ENCODE measurements at places on chromosomes 2 and 18.

DNA sequence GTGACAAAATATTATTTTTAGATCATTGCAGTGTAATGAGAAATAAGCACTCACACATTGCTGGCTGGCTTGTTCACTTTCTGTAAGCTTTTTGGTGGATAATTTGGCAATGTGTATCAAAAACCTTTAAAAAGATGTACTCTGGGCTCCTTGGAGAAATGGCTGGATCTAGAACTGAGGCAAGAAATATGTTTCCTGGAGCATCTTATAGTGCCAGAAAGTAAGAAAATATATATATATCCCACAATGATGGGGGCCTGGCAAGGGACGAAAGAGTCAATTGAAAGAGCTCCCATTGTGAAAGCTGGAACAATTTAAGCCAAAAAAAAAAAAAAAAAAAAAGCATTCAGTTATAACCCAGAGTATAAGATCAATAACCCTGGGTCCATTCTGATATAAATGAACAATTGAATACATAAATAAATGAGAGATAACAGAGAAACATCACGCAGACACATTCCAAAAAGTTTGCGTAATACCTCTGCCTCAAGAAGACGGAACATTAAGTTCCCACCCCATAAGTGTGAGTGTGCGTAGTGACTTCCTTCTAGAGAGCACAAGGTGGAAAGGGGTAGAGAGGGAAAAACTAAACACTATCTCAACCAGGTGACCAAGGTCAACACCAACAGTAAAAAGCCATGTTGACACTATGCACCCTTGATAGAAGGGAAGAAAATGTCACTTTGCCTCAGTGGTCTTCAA lies 77.5 kb downstream of the BIN1 start:
- no peak for DNase-seq

GRCh38 chr2:66775730-66776422 lies 341.0 kb downstream of the MEIS1 start:
- DNase-seq: no peak

GRCh38 chr2:39772812-39773152 lies 6.3 kb downstream of the THUMPD2 start:
- no peak for DNase-seq

DNA sequence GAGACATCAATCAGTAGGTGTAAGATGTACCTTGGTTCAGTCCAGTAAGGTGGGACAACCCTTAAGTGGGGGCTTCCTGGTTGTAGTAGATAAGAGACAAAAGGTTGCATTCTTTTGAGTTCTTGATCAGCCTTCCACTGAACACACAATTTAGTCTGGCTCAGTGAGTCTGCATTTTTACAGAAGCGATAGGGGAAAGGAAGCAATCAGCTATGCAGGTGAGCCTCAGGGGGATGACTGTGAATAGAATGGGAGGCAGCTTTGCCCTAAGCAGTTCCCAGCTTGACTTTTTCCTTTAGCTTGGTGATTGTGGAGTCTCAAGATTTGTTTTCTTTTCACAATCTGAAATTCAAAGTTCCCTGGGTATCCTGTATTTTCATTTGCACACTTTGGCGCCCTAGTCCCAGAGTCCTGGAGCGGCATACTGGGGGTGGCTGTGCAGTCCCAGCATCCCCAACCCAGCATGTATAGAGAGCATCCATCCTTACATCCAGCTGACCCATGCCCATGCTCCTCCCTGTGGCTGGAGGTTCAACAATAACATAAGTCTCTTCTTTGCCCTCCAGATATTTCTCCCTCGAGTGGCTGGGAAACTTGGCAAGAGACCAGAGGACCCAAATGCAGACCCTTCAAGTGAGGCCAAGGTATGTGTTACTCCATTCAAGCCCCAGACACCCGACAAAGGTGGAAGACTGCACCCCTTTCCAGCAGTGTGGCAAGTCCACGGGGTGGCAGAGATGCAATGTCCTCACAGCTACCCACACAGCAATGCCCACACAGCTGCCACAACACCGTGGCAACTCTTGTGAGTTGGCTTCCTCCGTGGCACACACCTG lies 20.1 kb upstream of the PRLH start:
- no peak for DNase-seq

- no peak for DNase-seq
These were observed 1111.6 kb upstream of the ZEB2 start for GRCh38 chr2:145631561-145631960.

DNA sequence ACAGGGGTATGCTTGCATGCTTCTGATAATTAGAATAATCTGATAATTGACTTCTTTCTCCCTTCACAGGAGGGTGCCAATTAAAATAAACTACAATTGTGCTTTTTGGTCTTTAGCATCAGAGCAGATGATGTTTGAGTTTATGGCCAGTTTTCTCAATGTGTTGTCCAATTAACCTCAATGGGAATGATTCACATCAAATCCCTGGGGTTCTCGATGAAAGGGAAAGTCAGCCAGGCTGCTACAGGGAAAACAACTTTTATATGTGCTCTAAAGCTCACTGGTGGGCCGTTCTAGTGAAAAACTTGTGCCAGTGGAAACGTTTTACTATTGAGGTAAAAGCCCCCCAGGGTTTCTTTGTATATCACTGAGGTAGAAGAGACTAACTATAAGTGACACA lies 887.3 kb upstream of the CRIM1 start:
- DNase-seq: no peak

GRCh38 chr18:36372903-36373311 lies 75.4 kb downstream of the FHOD3 start:
- no peak for DNase-seq

DNA sequence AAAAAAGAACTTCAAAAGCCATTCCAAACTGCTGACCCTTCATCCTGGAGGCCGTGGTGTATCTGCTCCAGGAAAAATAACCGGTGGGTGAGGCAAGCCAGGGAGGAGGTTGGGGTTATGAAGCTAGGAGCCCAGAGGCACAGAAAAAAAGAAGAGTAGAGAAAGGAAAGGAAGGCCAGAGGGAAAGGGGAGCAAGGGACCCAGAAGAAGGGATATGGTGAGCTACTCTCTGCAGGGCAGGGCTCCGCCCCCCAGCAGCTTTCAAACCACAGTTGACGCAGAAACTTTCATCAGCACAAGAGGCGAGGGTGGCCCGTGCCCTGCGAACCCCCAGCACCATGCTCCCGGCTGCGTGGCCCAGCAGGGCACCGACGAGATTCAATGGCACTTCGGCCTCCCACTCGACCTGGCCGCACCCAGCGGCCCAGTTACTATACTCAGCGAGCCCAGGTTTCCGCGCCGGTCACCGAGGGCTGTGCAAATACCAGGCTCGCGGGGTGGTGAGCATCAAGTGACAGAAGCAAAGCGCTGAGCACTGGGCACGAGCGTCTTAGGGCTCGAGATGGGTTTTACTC lies 665 bp downstream of the MCM6 start:
- no peak for DNase-seq

GRCh38 chr2:36480028-36480427 lies 117.9 kb downstream of the FEZ2 start:
- no peak for DNase-seq

DNA sequence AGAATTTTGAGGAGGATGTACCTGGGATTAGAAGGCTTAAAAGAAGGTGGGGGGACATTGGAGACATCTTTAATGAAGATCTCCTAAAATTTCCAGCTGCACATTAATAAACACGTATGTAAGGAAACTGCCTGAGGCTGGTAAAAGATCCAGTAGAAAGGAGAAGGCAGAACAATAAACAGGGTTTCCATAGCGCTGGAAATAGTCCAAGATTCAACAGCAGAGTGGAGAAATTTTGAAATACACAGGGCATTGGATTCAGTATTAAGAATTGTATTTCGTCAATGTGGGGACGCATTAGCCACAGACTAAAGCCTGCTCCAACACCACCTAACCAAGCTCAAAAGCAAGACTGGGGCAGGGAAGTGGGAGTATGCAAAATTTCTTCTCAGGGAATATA lies 606.9 kb upstream of the NRXN1 start:
- no peak for DNase-seq

DNA sequence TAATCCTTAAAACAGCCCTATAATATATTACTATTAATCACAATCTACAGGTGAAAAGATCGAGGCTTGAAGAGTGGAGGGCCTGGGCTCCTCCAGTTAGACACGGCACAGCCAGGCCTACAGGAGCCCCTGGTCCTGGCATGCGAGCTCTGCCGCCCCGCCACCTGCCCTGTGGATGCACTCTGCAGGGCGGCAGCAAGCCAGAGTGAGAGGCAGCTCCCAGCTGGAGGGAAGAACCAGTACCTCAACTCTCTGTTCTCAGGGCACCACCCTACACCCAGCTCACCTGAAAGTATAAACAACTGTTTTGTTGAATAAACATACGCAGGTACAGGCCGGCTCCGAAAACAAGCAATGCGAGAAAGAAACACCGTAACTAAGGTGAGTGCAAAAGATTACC lies 34.6 kb downstream of the EIPR1 start:
- no peak for DNase-seq

- no peak for DNase-seq
These were observed 23.1 kb upstream of the RBMS1 start for GRCh38 chr2:160516547-160517365.

DNA sequence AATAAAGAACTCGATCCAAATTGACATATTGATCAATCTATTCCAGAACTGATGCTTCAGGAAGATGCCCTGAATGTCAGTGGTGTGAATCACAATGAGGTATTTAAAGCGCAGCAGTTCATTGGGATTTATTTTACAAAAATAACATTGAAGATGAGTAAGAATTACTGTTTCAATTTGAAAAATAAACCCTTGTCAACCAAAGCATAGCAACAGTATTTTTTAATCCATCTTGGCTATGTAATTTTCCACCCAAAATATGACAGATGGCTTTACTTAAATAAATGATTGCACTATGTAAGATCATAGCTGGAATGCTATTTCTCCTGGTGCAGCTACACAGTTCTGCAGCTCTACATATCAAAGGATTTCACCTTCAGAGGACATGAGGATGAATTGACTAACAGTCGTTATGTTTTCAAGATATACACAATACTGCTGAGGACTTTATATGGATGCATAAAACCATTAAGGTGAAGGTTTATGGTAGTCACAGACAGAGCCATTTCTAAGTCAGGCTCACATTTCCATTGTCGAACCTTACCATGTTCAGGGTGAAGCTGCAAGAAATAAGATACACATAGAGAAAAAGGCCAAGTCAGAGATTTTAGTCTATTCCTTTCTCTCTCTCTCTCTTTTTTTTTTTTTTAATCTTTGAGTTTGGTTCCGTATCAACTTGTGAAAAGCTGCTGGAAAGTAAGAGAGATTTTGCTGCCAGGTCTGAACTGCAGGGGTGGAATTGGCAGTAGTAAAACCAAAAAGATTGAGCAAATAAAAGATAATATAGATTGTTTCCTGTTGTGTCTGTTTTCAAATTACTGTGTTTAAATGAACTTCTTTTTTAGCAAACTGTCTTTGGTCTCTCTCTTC lies 398.0 kb upstream of the CDH20 start:
- no peak for DNase-seq

DNA sequence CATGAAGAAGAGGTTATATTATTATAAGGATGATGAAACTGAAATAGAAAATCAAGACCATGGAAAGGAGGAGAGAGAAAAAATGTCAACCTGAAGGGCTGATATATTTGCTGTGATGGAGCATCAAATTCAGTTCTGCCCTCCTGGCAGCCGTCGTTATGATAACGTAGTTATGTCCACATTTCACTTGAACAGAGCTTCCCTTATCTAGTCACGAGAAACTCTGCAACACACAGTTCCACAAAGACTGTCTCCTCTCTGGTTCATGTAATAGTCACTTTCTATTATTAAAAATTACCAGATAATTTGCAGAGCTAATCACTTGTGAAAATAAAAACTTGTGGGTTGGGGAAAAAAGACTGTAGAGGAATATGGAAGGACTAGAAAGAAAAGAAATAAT lies 19.5 kb upstream of the RBMS1 start:
- no peak for DNase-seq

DNA sequence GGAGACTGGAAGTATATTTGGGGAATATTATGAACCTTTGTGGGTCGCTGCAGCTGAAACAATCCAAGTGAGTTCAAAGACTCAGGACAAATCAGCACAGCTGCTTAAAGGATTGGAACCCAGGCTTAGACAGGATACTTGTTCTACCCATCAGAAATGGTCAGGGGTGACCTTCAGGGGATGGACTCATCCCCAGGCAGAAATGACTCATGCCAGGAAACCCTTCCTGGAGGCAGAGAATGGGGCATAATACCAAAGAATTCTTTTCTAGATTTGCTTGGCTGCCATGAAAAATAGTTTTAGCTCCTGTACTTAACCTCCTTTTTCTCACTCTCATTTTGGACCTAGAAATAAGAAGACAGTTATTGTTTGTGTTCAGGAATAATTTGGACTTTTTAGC lies 425.5 kb downstream of the TSN start:
- DNase-seq: no peak

- no peak for DNase-seq
These were observed 197.1 kb downstream of the TCF4 start for GRCh38 chr18:55390898-55391297.

GRCh38 chr18:45839414-45840395 lies 14.2 kb downstream of the SIGLEC15 start:
- no peak for DNase-seq

- DNase-seq: no peak
These were observed 5.4 kb downstream of the NPPC start for GRCh38 chr2:231920795-231921194.

- DNase-seq: no peak
These were observed 15.9 kb upstream of the TMEM214 start for GRCh38 chr2:27016801-27017325.

GRCh38 chr18:68520406-68521075 lies 194.4 kb downstream of the TMX3 start:
- DNase-seq: no peak

DNA sequence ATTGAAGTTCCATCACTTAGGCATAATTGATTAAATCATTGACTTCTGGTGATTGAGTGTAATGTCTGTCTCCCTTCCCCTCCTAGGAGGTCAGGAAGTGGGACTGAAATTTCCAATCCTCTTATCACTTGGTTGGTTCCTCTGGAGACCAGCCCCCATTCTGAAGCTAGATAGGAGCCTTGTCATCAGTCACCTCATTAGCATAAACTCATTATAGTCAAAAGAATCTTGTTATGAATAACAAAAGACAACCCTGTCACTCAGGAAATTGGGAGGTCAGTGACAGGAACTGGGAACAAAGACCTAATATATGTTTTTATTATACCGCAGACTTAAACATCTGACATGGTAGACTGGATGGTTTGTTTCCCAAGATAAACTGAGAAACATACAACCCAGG lies 60.7 kb upstream of the GAREM2 start:
- no peak for DNase-seq

DNA sequence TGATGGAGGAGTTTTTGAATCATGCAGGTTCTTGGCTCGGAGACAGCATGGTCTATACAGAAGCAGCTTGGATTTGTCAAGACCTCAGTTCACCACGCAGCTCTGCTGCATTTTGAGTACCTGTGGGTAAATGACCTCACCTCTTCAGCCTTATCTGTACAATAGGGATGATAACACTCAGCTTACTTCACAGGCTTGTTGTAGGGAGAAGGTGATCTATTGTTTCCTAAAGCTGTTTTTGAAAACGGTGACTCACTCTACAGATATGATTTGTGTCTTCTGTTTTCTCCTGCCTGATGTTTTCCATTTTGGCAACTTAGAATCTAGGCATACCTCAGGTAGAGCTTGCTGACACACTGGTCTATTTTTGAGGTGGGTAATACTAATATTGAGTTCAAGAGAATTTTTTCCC lies 80.3 kb downstream of the FMNL2 start:
- DNase-seq: no peak

GRCh38 chr2:120992791-120993555 lies 257.3 kb downstream of the GLI2 start:
- DNase-seq: no peak

- no peak for DNase-seq
These were observed 40.2 kb downstream of the RTP5 start for GRCh38 chr2:241909769-241910168.

All from urinary bladder (tissue), 4 donors.